ENCODE measurements at places on chromosomes 6 and 20.

- no peak for DNase-seq
Measured at GRCh38 chr20:14866841-14867514, 529.6 kb upstream of the FLRT3 start.

DNA sequence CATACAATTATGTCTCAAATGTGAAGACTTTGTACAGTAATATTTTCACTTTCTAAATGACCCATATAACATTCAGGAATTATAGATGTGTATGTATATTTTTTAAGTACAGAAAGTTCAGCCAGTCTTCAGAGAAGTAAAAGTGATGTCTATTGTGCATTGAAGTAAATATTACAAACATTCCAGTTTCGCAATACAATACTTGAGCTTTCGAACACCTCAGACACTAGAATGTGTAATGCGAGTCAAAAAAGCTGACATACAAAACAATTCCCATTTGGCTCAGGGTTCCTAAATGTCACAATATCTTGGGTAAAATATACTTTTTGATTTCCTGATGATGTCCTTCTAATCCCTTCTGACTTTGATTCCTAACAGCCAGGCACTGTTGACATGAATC, 101.4 kb downstream of the ZNF217 start:
- no peak for DNase-seq

- no peak for DNase-seq
Measured at GRCh38 chr20:51643390-51643789, 100.9 kb upstream of the NFATC2 start.

DNA sequence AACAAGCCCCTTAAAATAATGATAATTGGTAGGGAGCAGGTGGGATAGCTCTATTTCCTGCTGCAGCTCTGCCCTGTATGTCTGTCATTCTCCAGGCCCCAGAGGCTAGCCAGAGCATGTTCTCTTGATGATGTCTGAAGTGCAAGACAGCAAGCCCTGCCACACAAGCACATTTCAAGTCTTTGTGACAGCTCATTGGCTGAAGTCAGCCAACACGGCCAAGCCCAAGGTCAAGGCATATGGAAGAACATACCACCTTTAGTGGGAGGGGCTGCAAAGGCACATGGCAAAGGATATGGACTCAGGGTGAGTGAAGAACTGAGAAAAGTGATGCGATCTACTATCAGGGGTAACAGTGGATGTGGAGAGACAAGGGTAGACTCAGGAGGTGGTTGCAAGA, 116.1 kb downstream of the PRND start:
- DNase-seq = no peak

- DNase-seq = no peak
Measured at GRCh38 chr6:79607000-79607399, 24.1 kb upstream of the SH3BGRL2 start.

- no peak for DNase-seq
Measured at GRCh38 chr20:18637224-18637623, 49.4 kb downstream of the DTD1 start.

GRCh38 chr20:6070829-6071695, 17.2 kb upstream of the LRRN4 start:
- DNase-seq = no peak

GRCh38 chr6:119677384-119677783, 327.8 kb upstream of the MAN1A1 start:
- DNase-seq = no peak

DNA sequence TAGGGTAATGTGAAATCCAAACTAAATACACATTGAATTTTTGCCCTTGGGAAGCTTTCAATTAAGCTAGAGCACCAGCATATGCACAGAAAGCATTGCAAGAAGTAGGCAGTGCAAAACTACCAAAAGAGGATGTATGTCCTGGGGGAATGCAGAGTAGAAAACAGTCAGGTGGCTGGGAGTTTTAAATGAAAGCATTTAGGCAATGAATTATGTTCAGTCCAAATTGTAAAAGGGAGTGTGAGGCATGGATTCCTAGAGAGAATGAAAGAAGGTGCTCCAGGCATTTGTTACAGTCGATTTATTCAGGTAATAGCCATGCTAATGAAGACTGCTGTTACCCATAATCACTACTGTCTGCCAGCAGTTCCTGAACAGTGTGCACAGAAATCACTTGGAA, 604.1 kb upstream of the POU3F2 start:
- no peak for DNase-seq

GRCh38 chr6:137332637-137333280, 113.6 kb upstream of the IFNGR1 start:
- no peak for DNase-seq

DNA sequence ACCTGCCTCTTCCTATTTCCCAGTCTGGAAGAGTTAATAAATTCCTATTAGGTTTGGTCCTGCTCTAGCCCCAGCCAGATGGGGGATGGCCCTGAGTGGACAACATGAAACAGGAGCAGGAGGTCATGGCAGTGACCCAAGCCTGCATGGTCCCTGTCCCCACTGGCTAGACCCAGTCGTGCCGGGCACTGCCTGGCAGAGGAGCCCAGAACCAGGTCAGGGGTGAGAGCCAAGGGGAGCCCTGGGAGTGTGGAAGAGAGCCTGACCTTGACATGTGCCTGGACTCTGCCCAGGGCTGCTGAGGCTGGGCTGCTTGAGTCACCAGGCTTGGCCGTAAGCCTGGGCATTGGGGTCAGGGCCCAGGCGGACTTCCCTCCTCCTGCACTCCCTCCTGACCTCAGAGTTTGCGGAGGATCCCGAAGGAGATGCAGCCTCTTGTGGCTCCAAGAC, 3.6 kb downstream of the AVP start:
- peak; percentile 12 for DNase-seq

DNA sequence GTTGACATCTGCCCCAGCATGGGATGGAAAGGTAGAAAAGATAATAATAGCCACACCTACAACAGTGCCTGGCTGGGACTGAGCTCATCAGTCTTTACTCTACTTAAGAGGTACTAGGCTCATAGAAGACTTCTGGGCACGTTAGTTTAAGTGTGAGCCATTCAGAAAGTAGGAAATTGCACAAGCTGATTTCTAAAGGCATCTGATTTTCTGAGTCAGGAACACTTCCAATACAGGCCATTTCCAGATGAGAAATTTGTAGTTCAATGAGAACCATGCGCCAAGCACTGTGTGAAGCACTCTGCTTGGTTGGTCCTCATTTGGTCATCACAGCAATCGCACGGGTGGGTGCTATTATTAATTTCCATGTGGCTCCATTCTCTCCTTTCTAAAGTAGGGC, 42.3 kb downstream of the MOCS1 start:
- no peak for DNase-seq

GRCh38 chr6:134063966-134064445, 11.6 kb upstream of the SLC2A12 start:
- DNase-seq = peak; percentile 46

- no peak for DNase-seq
Measured at GRCh38 chr20:57743450-57744095, 33.8 kb upstream of the PMEPA1 start.
